Right cardiac atrium (tissue), 5 donors: ENCODE measurements at places on chromosomes 13 and 19. TPM values are rescaled to one million over a fixed set of nuclear protein-coding genes. Genes with fewer than 3 reads are reported as not detected.

DNA sequence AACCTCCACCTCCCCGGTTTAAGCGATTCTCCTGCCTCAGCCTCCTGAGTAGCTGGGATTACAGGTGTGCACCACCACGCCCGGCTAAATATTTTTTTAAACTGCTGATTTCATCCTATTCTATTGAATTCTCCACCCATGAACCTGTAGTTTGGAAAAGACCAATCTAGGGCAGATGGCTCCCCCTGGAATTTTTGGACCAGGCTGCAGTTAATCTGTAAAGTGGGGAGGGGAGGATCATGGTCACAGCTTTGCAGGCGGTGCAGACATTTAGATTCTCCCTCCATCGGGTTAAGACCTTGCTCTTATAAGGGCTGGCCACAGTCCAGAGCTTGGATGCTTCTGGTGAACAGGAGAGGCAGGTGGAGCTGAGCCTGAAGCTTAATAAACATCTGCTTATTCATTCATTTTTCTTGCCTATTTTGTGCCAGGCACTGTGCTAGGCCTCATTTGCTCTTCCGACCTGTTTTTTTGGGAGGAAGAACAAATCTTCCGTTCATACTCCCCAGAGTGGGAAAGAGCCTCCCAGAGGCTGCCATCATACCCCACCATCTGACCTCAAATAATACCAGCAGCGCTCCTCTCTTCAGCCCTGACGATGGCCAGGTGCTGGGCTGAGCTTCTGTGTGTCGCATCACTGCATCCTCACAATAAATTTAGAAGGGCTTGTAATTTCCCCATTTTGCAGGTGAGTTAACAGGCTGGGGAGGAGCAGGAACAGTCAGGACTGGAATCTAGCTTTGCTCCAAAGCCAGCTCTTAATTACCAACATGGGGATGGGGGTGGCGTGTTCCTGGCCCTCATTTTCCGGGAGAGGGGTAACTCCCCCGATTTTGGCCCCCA is 902 bp upstream of the CCDC106 start:
- DNase-seq, result no peak

- no peak for DNase-seq
Observed at GRCh38 chr13:80235166-80235966, 105.6 kb downstream of the SPRY2 start.

GRCh38 chr13:43579321-43579720 is 207.5 kb downstream of the ENOX1 start:
- DNase-seq, result no peak

KCNC3 gene
- polyA plus RNA-seq, result 3.3 TPM

SLC25A41 gene
- polyA plus RNA-seq, result 0.36 TPM

TEX26 gene
- 0.27 TPM for polyA plus RNA-seq
